ENCODE measurements at places on chromosomes 13 and 19. TPM values are rescaled to one million over a fixed set of nuclear protein-coding genes. Genes with fewer than 3 reads are reported as not detected.

GRCh38 chr19:51079481-51080110 lies 3.1 kb downstream of the KLK14 start:
- DNase-seq, result peak; percentile 55

DNA sequence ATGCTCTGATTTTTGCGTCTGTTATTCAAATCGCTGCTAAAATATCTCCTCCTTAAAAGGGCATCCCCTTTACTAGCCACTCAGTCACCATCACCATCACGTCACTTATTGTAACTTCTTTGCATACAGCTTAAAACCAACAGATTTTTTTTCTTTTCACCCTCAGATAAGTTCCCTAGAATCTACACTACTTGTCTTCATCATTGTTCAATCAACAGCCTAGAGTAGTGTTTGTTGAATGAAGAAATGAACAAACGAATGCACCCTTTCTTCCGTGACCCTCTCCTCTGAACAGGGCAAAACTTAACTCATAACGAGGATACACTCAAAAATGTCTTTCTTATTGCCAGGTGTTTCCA lies 1.1 kb upstream of the AKAP11 start:
- DNase-seq, result no peak

GRCh38 chr19:18457483-18458331 lies 19.8 kb upstream of the ISYNA1 start:
- peak; percentile 52 for DNase-seq

- DNase-seq, result peak; percentile 38
Measured at GRCh38 chr13:31674051-31674450, 65.3 kb upstream of the RXFP2 start.

Gene PEAK3
- under 0.01 TPM for total RNA-seq

Measured in osteoblast (primary cell).